ENCODE measurements at places on chromosomes 5 and 9.

DNA sequence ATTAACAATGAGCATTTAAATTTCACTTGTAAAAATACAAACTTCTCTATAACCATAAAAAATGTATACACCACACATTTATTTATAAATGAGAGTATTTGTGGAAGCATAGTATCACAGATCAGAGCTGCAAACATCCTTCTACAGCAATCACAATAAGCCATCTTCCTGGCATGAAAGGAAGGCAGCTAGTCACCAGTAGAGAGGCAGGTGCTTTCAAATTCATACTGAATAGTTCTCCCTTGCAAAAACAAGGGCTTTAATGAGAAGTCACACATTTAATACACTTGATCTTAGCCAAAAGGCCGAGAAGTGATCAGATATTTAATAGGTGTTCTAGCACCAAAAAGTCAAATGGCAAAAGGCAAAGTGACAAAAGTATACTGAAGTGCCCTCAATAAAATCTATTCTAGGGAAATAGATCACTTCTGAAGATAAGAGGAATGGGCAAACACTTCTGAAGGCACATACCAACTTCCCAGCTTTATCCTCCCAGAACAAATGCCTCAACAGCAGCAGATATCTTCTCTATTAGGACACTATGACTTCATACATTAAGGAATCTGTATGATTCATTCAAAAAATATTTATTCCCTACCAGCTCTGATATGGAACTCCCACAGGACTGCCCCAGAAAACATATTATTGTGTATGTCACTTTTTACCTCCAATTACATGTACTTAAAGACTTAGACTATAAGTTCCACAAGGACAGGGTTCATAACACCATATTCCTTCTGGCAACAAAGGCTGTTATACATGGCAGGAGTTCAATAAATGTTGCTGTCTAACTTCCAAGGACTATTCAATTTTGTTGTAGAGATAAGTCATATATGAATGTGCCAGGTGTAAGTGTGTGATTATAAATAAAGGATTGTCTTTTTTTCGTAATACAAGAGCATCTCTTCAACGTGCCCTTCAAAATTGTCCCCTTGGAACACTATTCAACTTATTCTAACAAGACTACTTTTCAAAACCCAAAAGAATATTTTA is 31.7 kb downstream of the MAPKAP1 start:
- DNase-seq, result no peak

GRCh38 chr9:134642385-134643181 is 980 bp downstream of the COL5A1 start:
- DNase-seq, result no peak

- no peak for DNase-seq
These were observed 26.6 kb downstream of the SKP2 start for GRCh38 chr5:36178524-36178890.

DNA sequence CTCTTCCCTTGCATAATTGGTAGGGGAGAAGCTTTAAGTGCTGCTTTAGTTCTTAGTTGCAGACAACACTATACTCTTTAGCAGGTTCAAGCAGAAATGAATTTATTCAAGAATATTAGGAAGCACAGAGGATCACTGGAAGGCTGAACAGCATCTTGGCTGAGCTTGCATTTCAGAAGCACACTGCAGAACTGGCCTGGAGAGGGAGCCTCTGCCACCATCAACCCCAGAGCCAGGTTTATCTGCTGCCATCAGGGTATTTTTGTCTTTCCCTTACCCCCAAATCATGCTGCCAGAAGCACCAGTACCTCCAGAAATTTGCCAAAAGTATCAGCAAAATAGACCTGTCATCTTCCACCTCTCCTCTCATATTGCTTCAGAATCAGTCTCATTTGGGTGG is 440.7 kb downstream of the DMAC1 start:
- no peak for DNase-seq

- DNase-seq, result no peak
These were observed 344.8 kb upstream of the POU5F2 start for GRCh38 chr5:94086194-94086593.

GRCh38 chr5:129454461-129454860 is 5.6 kb upstream of the ADAMTS19 start:
- no peak for DNase-seq

DNA sequence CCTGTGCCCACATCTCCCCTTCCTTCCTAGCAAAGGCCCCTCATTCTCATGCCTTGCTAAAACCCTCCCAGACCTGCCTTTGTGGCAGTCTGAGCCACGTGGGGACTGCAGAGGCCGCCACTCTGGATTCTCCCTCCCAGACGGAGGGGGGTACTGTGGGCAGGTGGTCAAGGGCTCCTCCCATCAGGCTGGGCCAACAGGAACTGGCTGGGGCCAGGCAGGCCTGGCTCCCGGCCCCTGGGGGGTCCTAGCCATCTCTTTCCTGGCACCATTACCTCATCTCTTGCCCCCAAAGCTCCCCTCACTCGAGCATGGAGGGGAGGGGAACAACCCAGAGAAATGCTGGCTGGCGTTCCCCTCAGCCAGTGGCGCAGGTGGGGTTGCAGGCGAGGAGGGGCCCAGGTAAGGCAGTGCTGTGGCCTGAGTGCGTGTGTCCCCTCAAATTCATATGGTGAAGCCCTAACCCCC is 88.6 kb downstream of the ZNF354C start:
- DNase-seq, result no peak

GRCh38 chr5:149853331-149853648 is 91.3 kb downstream of the PDE6A start:
- DNase-seq, result no peak

DNA sequence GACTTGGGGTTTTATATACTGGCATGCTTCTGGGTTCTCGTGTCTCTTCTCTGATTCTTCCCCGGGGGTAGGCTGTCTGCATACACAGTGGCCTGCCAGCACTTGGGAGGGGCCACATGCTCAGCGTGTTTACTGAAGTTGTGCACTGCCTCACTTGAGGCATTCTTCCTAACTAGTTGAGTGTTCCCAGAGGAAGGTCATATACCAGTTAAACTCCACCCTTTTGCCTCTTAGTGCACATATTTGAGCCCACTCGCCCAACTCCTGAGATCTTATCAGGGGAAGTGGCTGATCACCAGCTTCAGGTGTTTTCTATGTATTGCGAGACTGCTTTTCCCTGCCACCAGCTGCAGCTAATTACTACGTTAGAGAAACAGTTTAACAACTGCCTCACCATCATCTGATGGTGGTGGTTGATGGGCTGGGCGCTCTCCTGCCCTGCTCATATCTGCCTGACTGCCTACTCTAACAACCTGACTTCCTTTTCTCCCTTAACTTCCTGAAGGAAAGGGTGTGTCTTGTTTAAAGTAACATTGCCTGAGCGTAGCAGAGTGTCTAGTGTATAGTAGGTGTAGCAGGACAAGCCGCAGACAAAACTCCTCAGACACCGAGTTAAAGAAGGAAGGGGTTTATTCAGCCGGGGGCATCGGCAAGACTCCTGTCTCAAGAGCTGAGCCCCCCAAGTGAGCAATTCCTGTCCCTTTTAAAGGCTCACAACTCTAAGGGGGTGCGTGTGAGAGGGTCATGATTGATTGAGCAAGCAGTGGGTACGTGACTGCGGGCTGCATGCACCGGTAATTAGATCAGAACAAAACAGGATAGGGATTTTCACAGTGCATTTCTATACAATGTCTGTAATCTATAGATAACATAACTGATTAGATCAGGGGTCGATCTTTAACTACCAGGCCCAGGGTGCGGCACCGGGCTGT is 60.1 kb upstream of the CLINT1 start:
- no peak for DNase-seq

DNA sequence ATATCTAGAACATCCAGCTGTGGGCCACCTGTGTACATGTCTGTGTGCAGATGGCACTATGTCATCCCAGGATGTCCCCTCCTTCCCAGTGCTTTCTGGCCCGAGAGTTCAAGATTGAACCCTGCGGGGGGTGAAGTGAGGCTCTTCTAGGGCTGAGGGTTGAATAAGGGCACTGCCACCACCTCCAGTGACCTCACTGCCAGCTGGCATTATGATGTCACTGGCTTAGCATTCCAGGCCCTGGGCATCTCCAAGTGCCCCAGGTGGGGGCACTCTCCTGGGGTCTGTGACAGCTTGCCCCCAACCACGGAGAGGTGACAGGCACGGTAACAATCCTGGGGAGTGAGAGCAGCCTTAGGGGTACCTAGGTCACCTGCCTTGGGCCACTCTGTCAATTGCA is 27.1 kb downstream of the CXXC5 start:
- DNase-seq, result no peak
